ENCODE measurements at places on chromosomes 3 and 15. TPM values are rescaled to one million over a fixed set of nuclear protein-coding genes. Genes with fewer than 3 reads are reported as not detected.
A peak's percentile ranks its signal among the peaks of the same experiment; 100 is the strongest.

DNA sequence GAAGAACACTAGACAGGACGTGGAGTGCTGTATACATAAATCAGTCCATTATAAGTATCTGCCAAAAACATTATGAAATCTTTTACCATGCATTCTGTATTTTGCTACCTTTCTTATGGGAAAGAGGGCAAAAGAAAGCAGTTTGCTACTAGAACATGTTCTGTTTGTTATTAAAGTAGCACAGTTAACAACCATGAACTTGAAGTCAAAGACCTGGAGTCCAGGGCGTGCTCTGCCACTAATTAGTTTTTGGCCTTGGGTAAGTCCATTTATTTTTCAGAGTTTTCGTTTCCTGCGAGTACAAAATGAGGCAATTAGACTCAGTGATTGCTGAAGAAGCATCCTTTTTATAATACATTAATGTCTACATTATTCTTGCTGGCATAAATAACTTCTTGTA is 143.3 kb upstream of the AGTR1 start:
- no peak for DNase-seq
- H3K36me3 ChIP-seq, result no peaks in the 10 kb centered on the region
- H3K27ac ChIP-seq, result no peak overlapping the region
- H3K4me3 ChIP-seq, result no peak overlapping the region
- no peaks in the 10 kb centered on the region for H3K4me1 ChIP-seq
- H3K27me3 ChIP-seq, result no peaks in the 10 kb centered on the region

- peaks cover 22% of the 10 kb centered on the region for H3K36me3 ChIP-seq
- H3K4me3 ChIP-seq, result no peak overlapping the region
- no peaks in the 10 kb centered on the region for H3K4me1 ChIP-seq
- no peaks in the 10 kb centered on the region for H3K27me3 ChIP-seq
Measured at GRCh38 chr3:13316603-13317002, 103.5 kb downstream of the NUP210 start.

DNA sequence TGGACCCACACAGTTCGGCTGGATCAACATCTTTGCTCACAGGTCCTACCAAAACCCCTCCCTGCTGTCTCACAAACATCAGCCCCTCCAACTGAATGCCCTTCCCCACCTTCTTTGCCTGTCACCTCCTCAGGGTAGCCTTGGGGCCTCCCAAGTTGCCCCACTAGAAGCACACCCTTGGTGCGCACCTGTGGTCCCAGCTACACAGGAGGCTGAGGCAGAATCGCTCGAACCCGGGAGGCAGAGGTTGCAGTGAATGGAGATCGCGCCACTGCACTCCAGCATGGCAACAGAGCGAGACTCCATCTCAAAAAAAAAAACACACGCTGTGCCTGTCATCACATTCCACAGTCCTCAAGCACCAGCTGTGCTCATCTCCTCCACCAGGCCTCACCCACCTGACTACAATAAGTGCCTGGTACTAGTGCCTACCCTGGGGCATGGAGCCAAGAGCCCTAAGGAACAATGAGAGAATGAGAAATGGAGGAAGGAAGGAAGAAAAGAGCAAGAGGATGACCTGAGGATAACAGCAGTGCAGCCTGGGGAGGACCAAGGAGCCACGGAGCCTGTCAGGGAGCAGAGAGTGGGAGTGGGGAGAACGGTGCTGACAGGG is 26.0 kb downstream of the RPN1 start:
- peaks cover 23% of the 10 kb centered on the region for H3K4me1 ChIP-seq
- H3K27ac ChIP-seq, result peak overlapping the region; percentile 48
- H3K27me3 ChIP-seq, result no peaks in the 10 kb centered on the region
- no peak for DNase-seq

COL6A6 gene
- total RNA-seq, result 34.8 TPM

LTK gene
- total RNA-seq, result 15.1 TPM

GRCh38 chr3:159892171-159892795 is 96.4 kb upstream of the IL12A start:
- no peak for DNase-seq
- H3K27me3 ChIP-seq, result no peaks in the 10 kb centered on the region
- no peak overlapping the region for H3K4me3 ChIP-seq
- H3K36me3 ChIP-seq, result peaks cover 28% of the 10 kb centered on the region
- no peak overlapping the region for H3K27ac ChIP-seq
- H3K4me1 ChIP-seq, result peaks cover 6% of the 10 kb centered on the region

- H3K36me3 ChIP-seq, result no peaks in the 10 kb centered on the region
- DNase-seq, result no peak
- H3K4me3 ChIP-seq, result no peak overlapping the region
- H3K27me3 ChIP-seq, result peaks cover 35% of the 10 kb centered on the region
- no peak overlapping the region for H3K27ac ChIP-seq
Measured at GRCh38 chr15:80246425-80246894, 5.6 kb downstream of the CTXND1 start.

Data from upper lobe of right lung (tissue), 1 donor.